Caco-2 (cell line): ENCODE measurements at places on chromosomes 1 and 21.

DNA sequence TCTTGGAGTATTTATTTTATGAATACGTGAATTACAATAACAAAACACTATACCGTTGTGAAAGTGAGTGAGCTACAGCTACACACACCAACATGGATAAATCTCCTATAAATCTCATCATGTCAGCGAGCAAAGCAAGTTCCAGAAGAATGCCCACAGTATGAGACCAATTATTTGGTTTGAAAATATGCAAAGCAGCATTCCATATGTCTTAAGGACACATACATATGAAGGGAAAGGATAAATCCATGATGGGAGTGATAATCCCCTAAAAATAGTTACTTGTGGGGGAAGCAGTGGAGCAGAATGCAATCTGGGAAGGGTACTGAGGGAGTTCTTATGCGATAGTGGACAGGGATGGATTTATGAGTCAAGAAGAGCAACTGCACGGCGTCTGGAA, 261.3 kb downstream of the DISC1 start:
- H3K27ac ChIP-seq = no peak overlapping the region
- H3K27me3 ChIP-seq = no peaks in the 10 kb centered on the region
- no peaks in the 10 kb centered on the region for H3K4me1 ChIP-seq
- no peaks in the 10 kb centered on the region for H3K36me3 ChIP-seq
- no peak overlapping the region for H3K4me3 ChIP-seq
- DNase-seq = no peak

GRCh38 chr1:166383635-166384346, 217.0 kb upstream of the FAM78B start:
- H3K36me3 ChIP-seq = no peaks in the 10 kb centered on the region
- H3K27me3 ChIP-seq = no peaks in the 10 kb centered on the region; the same call in 1 of the 2 replicates
- H3K4me1 ChIP-seq = no peaks in the 10 kb centered on the region
- DNase-seq = no peak
- no peak overlapping the region for H3K4me3 ChIP-seq
- H3K27ac ChIP-seq = no peak overlapping the region

DNA sequence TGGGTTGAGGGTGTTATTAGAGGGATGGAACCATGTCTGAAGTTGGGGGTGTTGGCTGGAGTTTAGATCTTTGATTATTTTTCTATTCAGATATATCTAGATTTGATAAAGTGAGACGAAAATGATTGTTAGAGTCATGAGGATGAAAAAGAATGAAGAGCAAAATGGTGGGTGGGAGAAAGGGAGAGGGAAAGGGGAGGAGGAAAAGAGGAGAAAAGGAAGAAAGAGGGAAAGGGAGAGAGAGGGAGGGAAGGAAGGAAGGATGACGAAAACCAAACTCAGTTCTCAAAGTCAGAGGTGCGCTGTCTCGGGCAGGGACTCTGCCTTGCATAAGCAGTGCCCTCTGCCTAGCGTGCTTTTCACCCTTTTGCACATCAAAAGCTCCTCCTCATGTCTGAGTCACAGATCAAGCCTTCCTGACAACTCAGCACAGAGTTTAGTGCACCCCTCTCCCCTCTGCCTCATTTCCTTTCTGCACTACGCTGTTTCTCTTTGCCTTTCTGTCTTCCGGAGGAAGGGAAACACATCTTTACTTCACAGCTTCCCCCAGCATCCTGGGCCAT, 225.8 kb upstream of the PROX1 start:
- no peaks in the 10 kb centered on the region; the same call in 1 of the 2 replicates for H3K27me3 ChIP-seq
- H3K4me3 ChIP-seq = no peak overlapping the region
- no peaks in the 10 kb centered on the region for H3K36me3 ChIP-seq
- DNase-seq = no peak
- no peaks in the 10 kb centered on the region for H3K4me1 ChIP-seq

GRCh38 chr1:54396261-54396933, 9.8 kb downstream of the SSBP3 start:
- no peak overlapping the region for H3K27ac ChIP-seq
- no peaks in the 10 kb centered on the region for H3K27me3 ChIP-seq
- no peaks in the 10 kb centered on the region; the same call in 1 of the 2 replicates for H3K36me3 ChIP-seq
- H3K4me3 ChIP-seq = no peak overlapping the region
- no peak for DNase-seq

- H3K4me3 ChIP-seq = peak overlapping the region; percentile 70
- H3K4me1 ChIP-seq = 0 out of 2 replicates have a peak, but pooled peaks cover 4% of the 10 kb centered on the region
- DNase-seq = no peak
Observed at GRCh38 chr1:117930173-117930447, 571 bp downstream of the WDR3 start.

- no peaks in the 10 kb centered on the region for H3K27me3 ChIP-seq
- DNase-seq = no peak
- no peaks in the 10 kb centered on the region for H3K4me1 ChIP-seq
- H3K4me3 ChIP-seq = no peak overlapping the region
- H3K27ac ChIP-seq = no peak overlapping the region
Observed at GRCh38 chr1:54398963-54399528, 7.1 kb downstream of the SSBP3 start.

DNA sequence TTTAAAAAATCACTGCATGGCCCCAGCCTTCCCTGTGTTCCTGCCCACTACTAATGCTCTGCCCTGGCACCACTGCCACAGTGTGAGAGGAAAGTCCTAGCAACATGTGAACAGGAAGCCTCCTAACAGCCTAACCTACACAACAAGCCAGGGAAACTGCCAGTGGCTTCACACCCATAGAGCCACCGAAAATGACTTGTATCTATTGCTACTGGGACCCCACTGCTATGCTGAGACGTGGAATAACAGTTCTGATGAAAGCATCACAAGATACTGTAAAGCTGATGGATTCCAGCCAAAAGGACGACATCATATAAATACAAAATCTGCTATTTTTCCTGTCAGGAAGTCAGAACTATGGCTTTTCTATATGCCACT, 74.9 kb downstream of the JAK1 start:
- H3K4me3 ChIP-seq = no peak overlapping the region
- H3K4me1 ChIP-seq = no peaks in the 10 kb centered on the region
- H3K27me3 ChIP-seq = no peaks in the 10 kb centered on the region
- DNase-seq = no peak
- no peak overlapping the region for H3K27ac ChIP-seq
- no peaks in the 10 kb centered on the region for H3K36me3 ChIP-seq

GRCh38 chr21:46634966-46635323, 529 bp upstream of the PRMT2 start:
- H3K4me1 ChIP-seq = 0 out of 2 replicates have a peak, but pooled peaks cover 5% of the 10 kb centered on the region
- DNase-seq = peak; percentile 69
- H3K36me3 ChIP-seq = no peaks in the 10 kb centered on the region; the same call in 1 of the 2 replicates

GRCh38 chr1:20928146-20928545, 141.0 kb upstream of the HP1BP3 start:
- no peaks in the 10 kb centered on the region for H3K4me1 ChIP-seq
- DNase-seq = no peak
- no peak overlapping the region for H3K27ac ChIP-seq
- no peak overlapping the region for H3K4me3 ChIP-seq
- H3K36me3 ChIP-seq = no peaks in the 10 kb centered on the region; the same call in 1 of the 2 replicates

DNA sequence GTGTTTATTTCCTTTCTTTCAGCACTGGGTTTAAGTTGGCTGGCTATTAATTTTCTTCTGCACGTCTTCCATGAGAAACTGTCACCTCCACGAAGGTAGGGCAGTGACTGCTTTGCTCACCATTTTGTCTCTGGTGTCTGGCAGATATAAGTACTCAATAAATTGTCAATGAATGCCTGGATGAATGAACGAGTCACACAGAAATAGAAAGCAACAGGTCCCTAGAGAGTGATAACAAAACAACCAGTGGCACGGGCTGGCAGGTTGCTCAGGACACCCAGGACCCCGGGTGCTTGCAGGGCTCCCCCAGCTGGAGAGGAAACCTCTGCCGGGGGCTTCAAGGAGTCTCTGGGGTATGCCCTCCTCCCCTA, 3.2 kb upstream of the MYOC start:
- DNase-seq = no peak
- no peaks in the 10 kb centered on the region for H3K36me3 ChIP-seq
- no peak overlapping the region for H3K27ac ChIP-seq
- H3K4me3 ChIP-seq = no peak overlapping the region
- H3K4me1 ChIP-seq = 0 out of 2 replicates have a peak, but pooled peaks cover 4% of the 10 kb centered on the region
- no peaks in the 10 kb centered on the region for H3K27me3 ChIP-seq

DNA sequence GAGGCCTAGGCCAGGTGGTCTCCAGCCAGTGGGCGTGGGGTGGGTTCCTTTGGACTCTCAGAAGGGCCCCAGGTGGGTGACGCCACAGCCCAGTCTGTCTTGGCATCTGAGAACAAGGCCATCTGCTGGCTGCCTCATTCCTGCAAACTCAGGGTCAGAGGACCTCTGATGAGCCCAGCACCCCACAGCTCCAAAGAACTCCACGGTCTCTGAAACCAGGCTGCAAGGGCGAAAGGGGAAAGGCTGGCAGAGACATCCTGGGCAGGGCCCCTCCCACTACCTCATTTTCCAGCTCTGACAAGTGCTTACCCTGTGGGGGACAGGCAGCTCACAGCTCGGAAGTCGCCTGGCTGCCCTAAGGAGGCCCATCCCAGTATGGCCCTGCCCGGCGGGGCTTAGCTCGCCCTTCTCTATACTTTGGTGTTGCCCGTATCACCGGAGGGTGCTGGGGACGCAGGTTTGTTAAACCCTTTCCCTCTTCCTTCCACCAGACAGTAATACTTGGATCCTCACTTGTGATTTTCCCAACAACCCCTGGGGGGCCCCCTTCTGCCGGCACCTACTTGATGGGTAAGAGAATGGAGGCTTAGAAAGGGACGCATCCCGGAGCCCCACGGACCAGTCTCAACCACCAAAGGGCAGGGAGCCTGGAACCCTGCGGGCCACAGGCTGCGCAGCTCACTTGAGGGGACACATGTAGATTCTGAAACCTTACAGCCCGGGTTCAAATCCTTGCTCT, 10.9 kb upstream of the EDN2 start:
- DNase-seq = no peak
- no peaks in the 10 kb centered on the region for H3K27me3 ChIP-seq

DNA sequence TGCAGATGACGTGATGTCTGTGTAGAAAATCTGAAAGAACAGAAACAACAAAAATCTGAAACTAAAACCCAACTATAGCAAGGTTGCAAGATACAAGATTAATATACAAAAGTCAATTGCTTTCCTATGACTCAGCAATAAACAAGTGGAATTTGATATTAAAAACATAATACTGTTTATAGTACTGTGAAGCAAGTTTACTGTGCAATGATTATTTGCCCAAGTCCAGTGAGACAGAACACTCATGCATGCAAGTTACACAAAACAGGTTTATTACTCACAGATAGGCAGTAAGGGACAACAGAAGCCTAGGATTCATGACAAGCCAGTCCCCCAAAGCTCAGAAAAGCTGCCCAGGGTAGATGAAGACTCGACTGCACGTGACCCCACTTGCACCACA, 62.4 kb upstream of the RAB4A start:
- peaks cover 40% of the 10 kb centered on the region for H3K4me1 ChIP-seq
- no peaks in the 10 kb centered on the region for H3K27me3 ChIP-seq
- peak overlapping the region; percentile 79 for H3K27ac ChIP-seq
- no peaks in the 10 kb centered on the region for H3K36me3 ChIP-seq

DNA sequence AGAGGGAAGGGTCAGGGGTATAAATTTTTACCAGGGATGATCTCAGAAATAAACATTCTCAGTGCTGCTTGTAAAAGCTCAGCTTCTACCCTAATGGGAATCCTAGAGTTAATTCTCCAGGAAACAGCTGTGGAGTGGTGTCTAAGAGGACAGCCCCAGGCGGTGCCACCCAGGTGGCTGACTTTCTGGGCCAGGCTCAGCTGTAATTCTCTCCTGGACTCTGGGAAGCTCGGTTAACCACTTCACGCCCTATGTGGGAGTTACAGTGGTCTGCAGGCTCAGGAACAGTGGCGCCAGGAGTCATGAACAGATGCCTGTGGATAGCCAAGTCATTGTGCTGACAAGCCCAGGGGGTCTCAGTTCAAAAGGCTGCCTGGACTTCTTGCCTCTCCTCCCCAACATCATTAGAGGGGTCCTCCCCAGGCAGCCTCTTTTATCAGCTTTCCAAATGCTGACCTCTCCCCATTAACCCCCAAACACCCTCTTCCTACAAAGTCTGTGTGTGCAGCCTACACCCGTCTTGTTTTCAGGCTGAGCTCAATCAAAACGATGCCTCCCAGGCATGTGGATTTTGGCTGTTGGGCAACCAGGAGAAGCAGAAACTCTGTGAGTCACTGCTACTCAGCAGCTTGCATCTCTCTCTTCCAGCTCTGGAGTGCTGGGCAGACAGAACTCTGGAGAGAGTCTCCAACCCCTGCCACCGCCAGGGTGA, 1.2 kb downstream of the HHIPL2 start:
- no peak overlapping the region for H3K27ac ChIP-seq
- H3K27me3 ChIP-seq = no peaks in the 10 kb centered on the region
- H3K4me3 ChIP-seq = no peak overlapping the region
- no peaks in the 10 kb centered on the region for H3K36me3 ChIP-seq
- DNase-seq = no peak

DNA sequence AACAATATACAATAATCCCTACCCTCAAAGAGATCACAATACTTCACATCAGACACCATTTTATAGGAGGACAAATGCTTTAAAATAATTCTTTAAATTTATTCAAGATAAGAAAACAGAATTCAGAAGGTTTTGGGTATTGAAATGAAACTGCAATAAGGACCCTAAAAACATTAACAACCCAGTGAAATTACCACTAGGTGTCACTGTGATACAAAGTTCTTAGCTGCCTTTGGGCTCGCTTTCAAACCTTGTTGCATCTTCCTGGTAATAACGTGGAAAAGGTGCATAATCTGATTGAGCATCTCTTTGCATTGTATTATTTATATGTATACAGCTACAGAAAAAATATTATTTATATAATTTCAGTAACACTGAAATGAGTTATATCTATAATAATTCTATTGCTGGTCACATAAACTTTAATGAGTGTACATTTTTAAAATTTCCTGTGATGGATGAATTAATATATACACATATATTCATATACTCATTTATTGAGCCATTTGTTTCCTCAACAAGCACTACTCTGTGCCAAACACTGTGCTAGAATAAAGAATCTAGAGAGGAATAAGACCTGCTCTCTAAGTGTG, 185.2 kb downstream of the FAF1 start:
- H3K27ac ChIP-seq = no peak overlapping the region
- DNase-seq = no peak
- no peak overlapping the region for H3K4me3 ChIP-seq

- no peak overlapping the region for H3K4me3 ChIP-seq
- no peaks in the 10 kb centered on the region for H3K27me3 ChIP-seq
- no peak overlapping the region for H3K27ac ChIP-seq
- H3K4me1 ChIP-seq = peaks cover 24% of the 10 kb centered on the region
- no peak for DNase-seq
- no peaks in the 10 kb centered on the region for H3K36me3 ChIP-seq
Observed at GRCh38 chr1:233033361-233033760, 83.0 kb downstream of the NTPCR start.

DNA sequence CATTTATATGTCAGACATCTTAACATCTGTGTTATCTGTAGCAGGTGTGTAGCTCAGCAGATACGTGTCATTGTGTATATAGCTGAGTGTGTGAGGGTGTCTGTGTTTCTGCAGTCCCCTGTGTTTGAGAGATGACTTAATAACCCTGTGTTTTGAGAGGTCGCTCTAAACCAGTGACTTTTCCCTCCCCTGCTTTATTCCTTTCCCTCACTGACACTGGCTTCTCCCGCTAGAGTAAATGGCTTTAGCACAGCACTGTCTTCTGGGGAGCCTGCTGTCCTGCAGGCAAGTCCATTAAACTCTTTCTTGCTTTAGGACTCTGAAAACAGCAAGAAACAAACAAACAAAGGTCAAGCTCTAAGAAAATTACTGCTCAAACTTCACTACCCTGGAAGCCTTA, 53.0 kb downstream of the VANGL1 start:
- H3K4me3 ChIP-seq = no peak overlapping the region
- no peaks in the 10 kb centered on the region for H3K27me3 ChIP-seq
- DNase-seq = no peak
- H3K27ac ChIP-seq = no peak overlapping the region
